ENCODE measurements at places on chromosomes 7 and 10.

GRCh38 chr7:139767561-139767982, 10.2 kb downstream of the HIPK2 start:
- DNase-seq = no peak

DNA sequence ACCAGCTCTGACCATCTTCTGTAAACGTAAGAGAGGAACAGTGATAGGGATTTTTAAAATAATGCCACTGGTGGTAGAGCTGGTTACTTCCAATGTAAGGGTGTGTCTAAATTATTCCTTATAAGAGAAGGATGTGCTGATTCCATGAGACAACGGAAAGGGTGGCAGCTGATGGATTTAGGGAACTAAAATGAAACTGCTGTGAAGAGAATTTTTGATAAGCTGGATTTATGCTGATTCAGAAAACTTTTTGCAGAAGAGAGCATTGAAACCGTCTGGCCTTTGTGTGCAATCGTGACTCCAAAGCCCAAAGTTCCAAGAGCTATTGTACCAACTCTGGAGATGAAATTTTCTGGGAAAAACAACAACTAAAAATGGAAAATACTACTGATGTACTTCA, 301.0 kb downstream of the PRPF18 start:
- no peak for DNase-seq

DNA sequence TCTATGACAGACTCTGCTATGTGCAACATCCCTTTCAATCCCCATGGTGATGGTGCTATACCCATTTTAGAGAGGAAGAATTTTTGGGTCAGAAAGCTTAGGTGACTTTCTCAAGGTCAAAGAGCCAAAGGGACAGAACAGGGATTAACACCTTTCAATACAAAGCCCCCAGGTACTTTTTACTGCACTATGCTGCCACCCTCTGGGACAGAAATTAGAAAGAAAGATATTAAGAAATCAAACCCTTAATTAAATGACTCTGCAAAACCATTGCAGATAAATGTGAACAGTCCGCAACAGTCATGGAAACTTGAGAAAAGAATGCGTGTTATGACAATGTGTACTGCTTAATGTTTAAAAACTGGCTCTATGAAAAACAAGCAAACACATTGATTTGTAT, 673.7 kb downstream of the MAGI2 start:
- DNase-seq = no peak

GRCh38 chr7:4800487-4800886, 25.1 kb downstream of the AP5Z1 start:
- no peak for DNase-seq

GRCh38 chr7:35670856-35671569, 23.9 kb downstream of the HERPUD2 start:
- no peak for DNase-seq

GRCh38 chr10:119786117-119786769, 60.4 kb downstream of the INPP5F start:
- DNase-seq = peak; percentile 24

- DNase-seq = no peak
Measured at GRCh38 chr7:104894726-104895521, 119.1 kb upstream of the KMT2E start.

DNA sequence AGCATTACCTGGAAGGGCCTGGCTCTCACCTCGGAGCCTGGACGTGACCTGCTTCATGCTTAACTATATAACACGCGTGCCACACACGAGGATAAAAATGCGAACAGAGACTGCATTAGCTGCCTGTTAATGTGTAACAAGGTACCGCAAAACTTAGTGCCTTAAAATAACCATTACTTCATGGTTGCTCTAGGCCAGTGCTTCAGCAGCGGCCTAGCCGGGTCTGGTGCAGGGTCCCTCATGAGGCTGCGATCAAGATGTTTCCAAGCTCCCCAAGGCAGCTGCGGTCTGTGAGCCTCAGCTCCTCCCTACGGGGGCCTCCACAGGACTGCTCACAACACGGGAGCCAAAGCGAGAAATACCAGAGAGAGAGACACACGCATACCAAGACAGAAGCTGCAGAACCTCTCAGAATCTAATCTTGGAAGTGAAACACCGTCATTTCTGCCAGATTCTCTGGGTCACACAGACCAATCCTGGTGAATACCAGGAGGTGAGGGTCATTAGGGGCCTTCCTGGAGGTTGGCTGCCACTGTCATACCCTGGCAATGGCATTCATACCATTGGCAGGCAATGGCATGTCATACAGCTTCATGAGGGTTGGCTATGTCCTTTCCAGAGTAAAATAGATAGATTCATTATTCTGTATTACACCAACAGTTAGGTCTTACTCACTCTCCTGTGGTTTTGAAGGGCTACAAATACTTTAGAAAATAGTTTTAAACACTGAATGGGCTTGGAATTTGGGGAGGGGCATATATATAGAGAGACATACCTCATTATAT, 94.5 kb downstream of the HIPK2 start:
- DNase-seq = no peak

DNA sequence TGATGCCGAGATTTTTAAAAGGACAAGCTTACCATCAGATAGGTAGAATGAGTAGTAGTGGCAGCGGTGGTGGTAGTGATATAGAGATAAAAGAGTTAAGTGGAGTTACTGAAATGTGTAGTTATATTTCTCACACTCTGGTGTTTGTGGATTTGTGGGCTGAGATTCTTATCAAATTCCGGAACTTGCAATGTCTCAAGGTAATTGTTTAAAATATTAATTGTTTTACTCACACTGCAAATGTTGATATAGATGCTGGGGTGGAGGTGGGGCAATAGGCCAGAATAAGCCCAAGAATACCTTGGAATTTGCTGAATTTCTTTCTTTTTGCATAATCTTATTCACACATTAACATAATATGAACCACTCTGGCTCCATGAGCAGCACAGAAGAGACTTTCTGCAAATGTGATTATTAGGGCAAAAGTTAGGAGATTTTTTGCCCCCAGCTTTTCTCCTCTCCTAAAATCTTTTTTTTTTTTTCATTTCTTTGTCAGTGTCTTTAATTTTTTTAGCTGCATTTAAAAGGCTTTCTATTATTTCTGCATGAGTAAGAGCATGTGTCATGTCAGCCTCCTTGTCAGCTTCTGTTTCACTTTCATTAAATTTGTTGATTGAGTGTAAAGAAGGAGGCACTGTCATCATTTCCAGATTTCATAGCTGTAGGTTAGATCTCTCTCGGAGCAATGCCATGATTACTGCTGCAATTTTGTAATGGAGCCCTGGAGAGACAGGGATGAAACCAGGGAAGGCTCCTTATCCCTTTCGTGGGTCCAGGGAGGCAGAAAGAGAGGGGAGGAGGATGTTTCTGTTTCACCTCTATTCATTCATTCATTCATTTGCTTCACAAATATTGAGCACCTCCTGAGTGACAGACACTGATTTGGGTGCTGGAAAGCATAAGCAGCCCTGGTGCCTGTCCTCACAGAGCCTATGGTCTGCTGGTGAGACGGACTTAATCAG, 13.1 kb upstream of the SGMS1 start:
- no peak for DNase-seq

DNA sequence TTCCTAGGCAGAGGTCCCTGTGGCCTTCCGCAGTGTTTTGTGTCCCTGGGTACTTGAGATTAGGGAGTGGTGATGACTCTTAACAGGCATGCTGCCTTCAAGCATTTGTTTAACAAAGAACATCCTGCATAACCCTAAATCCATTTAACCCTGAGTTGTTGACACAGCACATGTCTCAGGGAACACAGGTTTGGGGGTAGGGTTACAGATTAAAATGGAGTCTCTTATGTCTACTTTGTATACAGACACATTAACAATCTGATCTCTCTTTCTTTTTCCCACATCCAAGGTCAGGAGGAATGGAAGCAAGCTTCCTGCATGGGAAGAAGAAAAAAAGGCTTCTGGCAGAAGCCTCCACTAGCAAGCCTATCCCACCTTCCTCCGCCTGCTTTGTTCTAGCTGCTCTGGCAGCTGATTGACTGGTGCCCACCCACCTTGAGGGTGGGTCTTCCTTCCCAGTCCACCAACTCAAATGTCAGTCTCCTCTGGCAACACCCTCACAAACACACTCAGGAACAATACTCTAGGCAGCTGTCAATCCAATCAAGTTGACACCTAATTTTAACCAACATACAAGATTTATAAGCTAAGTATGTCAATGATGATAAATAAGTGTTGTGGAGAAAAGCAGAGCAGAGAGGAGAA, 176.5 kb upstream of the CCZ1B start:
- no peak for DNase-seq

GRCh38 chr10:96233959-96234358, 37.4 kb downstream of the BLNK start:
- no peak for DNase-seq

DNA sequence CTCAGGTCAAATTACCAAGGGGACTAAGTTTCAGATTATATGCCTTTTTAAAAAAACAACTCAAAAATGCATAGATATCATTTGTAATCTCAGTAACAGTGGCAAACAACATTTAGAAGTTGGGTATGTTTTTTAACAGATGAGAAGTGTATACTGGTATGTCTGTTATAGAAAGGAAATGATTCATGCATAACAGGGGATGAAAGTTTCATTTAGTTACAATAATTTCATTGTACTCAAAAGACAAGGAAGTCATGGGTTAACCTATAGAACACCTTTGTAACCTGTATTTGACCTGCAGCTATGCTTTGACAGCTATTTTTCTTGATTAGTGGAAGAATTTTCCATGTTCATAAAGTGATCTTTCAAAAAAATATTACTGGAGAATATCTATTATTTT, 35.4 kb upstream of the FAM133B start:
- DNase-seq = no peak

GRCh38 chr10:70561070-70561469, 41.5 kb downstream of the PRF1 start:
- DNase-seq = peak; percentile 71

DNA sequence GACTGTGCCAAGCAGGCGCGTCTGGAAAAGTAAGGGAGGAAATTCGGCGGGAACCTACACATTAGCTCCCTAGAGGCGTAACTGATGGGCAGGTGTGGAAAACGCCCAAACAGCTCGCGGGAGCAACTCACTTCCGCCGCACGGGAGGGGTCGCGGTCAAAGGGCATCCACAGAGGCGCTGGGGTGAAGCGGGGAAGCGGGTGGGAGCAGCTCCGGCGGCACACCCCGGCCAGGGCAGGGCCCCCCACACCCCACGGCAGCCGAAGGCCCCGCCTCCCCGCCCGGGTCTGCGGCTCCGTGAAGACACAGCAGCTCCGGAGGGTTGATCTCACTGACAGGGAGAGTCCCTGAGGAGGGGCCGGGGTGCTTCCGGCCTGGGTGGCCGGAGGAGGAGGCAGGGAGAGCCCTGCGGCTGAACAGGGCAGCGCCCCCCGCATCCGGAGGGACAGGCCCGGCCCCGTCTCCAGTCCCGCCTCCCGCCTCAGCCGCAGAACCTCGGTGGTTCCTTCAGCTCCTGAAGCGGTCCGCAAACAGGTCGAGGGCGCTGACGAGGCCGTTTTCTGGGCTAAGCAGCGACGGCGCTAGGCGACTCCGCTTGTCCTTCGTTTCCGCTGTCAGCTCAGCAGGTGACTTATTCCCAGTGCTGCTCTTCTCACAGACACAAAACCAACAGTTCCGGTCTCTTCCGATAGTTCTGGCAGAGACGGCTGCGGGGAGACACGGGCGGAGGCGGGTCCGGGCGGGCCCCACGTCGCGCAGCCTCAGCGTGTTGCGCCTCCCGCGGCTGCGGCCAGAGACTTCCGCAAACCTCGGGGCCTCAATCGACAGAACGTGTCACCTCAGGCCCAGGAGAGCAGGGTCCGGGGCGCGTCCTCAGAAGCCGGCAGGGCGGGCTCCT, 276.1 kb downstream of the DNAJB6 start:
- DNase-seq = peak; percentile 61

- DNase-seq = no peak
Measured at GRCh38 chr10:65565246-65565645, 1360.6 kb upstream of the LRRTM3 start.
